Fibroblast of skin of back (primary cell): ENCODE measurements at places on chromosomes 3 and 15.
A peak's percentile ranks its signal among the peaks of the same experiment; 100 is the strongest.

GRCh38 chr3:138455801-138456716 is 21.6 kb downstream of the ESYT3 start:
- DNase-seq = no peak

DNA sequence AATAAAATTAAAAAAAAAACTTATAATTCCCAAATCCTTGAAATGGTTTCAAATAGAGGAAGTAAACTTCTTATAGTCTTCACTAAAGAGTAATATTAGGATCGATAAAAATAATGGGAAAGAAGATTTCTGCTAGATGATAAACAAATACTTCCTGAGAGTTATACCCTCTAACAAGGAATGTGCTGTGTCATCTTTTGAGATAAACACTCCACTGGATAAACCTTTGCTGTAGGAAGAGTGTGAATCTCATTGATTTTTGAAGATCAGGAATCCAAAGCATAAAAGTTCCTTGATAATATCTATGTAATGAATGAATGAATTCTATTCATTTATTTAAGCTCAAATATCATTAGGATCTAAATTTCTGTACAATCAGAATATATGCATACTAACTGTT is 161.0 kb upstream of the GBE1 start:
- no peak for DNase-seq

- DNase-seq = no peak
These were observed 12.8 kb upstream of the MTMR10 start for GRCh38 chr15:31004220-31004733.

DNA sequence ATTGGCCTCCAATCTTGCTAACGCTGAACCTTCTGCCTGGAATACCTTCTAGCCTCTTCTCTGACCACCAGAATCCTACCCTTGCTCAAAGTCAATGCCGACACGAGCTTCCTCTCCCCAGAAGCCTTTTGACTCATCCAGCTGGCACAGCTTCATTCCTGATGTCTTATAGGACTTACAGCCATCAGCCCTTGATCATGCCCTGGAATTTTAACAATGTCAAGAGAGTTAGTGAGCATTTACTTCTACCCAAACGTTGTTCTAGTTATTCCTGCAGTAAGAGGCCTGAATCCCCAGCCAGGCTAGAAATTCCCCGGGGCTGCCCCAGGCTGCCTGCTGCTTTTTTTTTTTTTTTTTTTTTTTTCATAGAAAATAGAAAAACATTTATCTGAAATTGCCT is 3.9 kb downstream of the CYP1A2 start:
- DNase-seq = peak; percentile 83

- DNase-seq = peak; percentile 20
These were observed 610 bp downstream of the EPHB3 start for GRCh38 chr3:184561913-184562877.

- no peak for DNase-seq
These were observed 276.6 kb downstream of the RPLP1 start for GRCh38 chr15:69729167-69729748.

DNA sequence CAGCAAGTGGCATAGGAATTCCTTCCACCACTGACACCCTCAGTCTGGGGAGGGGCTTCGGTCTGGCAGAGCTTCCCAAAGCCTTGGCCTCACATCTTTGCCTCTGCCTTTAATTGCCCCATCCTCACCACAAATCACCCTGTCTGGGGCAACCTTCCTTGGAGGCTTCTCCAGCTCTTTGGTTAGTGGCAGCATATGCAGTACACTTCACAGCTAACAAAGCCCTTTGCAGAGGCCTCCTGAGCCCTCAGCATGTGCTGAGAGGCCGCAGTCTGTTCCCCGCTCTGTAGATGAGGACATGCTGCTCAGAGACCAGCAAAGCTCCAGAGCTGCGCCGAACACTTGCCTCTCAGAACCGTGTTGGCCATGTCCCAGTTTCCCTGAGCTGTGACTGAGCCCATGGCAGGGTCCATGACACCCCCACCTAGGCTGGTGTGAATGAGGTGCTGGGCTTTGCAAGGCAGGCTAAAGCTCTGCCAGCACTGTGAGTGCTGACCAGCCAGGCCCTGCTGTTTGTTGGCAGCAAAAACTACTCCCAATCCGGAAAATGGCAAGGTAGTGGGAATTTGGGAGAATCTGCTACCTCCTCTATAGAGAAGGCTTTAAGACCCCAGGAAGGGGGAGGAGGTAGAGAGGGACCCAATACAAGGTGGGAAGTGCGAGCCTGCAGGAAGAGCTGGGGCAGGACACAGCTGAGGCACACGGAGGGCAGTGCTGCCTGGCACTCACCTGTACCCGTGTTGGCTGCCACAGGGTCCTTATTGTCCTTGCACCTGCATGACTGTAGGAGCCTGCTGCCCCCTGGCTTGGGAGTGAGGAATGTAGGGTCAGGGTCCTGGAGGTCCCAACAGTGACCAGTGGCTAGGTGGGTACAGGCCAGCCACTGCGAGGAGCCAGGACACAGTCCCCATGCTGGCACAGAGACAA is 8.4 kb upstream of the KLF15 start:
- no peak for DNase-seq

- DNase-seq = peak; percentile 84
These were observed 97.3 kb downstream of the NPAP1 start for GRCh38 chr15:24772686-24773373.

- DNase-seq = no peak
These were observed 104.8 kb downstream of the ASB7 start for GRCh38 chr15:100707229-100707628.

GRCh38 chr3:74651292-74651691 is 36.8 kb upstream of the CNTN3 start:
- peak; percentile 31 for DNase-seq
